ENCODE measurements at places on chromosomes 2 and 18. TPM values are rescaled to one million over a fixed set of nuclear protein-coding genes. Genes with fewer than 3 reads are reported as not detected.

Gene AGBL5
- total RNA-seq = 55.6 TPM

Gene SPHKAP
- total RNA-seq = not detected

Gene ABHD1
- total RNA-seq = 0.46 TPM

Gene ZCCHC2
- total RNA-seq = 18.2 TPM

Gene CHAC2
- total RNA-seq = 7.6 TPM

Gene ACVR2A
- 8.2 TPM for total RNA-seq

Gene HOXD13
- total RNA-seq = not detected

Gene PROC
- total RNA-seq = 1.1 TPM

Gene GTF2A1L
- total RNA-seq = not detected

Gene FBXO41
- total RNA-seq = 6.5 TPM

Gene NOL4
- 1.1 TPM for total RNA-seq

Gene OLA1
- total RNA-seq = 126 TPM

Gene NEUROD1
- total RNA-seq = not detected

GRCh38 chr2:82527124-82527523 is 1932.0 kb downstream of the SUCLG1 start:
- H3K4me3 ChIP-seq = no peak overlapping the region

- no peak overlapping the region for H3K4me3 ChIP-seq
- H3K27ac ChIP-seq = no peak overlapping the region
- DNase-seq = no peak
- no peaks in the 10 kb centered on the region for H3K4me1 ChIP-seq
Observed at GRCh38 chr2:158321264-158321663, 135.3 kb downstream of the CCDC148 start.

DNA sequence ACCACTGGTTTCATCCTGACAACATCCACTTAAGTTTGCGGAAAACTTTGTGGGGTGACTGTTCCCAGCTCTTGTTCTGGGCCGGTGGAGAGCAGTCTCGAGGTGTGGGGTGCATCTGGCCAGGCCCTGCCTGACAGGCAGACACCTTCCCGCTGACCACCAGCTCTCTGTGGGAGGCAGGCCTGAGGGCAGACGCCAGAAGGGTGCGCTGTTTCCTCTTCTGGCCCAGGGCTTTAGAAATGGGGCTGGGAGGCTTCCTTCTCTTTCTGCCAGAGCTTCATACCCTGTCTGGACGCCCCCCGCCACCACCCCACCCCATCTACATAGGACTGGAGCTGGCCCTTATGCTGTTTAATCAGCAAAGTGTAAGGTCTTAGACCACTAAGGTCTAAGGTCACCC is 263.8 kb downstream of the LOXHD1 start:
- no peak overlapping the region for H3K27ac ChIP-seq
- H3K36me3 ChIP-seq = no peaks in the 10 kb centered on the region
- 0 out of 2 replicates have a peak, but pooled peaks cover 7% of the 10 kb centered on the region for H3K4me1 ChIP-seq
- DNase-seq = no peak

DNA sequence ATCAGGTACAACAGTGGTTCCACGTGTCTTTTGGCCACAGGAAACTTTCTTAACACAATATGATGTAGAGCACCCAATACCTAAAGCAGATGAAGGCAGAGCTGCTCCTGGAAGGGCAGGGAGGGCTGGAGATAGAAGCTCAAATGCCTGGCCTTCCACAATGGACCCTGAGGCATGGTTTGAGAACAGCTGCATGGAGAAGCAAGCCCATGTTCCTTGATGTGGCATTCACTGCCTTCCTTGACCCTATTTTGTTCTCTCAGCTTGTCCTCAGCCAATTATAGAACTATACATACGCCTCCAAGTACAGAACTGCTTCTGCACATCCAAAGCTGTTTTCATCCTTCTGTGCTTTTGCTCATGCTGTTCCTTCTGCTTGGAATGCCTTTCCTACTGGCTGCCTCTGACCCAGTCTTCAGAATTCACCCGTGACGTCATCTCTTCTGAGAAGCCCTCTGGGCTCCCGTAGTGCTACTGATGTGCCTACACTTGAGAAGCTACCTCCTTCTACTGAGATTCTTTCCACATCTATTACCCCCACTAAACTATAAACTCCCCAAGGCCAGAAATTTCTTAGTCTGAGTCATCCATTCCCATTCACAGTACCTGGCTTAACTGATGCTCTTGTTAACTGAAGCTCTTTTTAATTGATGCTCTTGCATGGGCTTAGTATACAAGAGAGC is 69.9 kb downstream of the CHRNA1 start:
- H3K4me1 ChIP-seq = no peaks in the 10 kb centered on the region
- H3K27ac ChIP-seq = no peak overlapping the region
- no peaks in the 10 kb centered on the region for H3K27me3 ChIP-seq
- H3K36me3 ChIP-seq = no peaks in the 10 kb centered on the region
- no peak for DNase-seq
- no peak overlapping the region for H3K4me3 ChIP-seq

- no peak overlapping the region for H3K27ac ChIP-seq
- no peaks in the 10 kb centered on the region for H3K4me1 ChIP-seq
- no peak overlapping the region for H3K4me3 ChIP-seq
Observed at GRCh38 chr2:23789012-23789411, 137.9 kb downstream of the ATAD2B start.

DNA sequence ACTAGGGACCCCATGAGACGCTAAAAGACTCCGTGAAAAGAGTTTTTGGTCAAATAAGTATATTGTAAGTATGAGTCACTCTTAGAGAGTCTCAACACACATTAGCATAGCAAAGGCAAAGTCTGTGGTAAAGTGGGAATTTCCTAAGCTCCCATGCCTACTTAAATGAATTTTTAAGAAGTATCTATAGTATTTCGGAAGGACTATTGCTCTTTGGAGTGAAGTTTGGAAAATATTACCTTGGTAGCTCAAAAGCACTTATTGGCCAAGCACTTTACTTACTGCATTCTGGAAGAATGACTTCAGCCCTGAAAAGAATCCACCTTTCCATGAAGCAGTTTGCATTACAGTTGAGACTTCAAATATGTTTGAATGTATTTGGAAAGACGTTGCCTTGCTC is 57.1 kb downstream of the CAVIN2 start:
- H3K27ac ChIP-seq = no peak overlapping the region
- DNase-seq = no peak
- no peaks in the 10 kb centered on the region for H3K36me3 ChIP-seq
- H3K27me3 ChIP-seq = peaks cover 8% of the 10 kb centered on the region
- H3K4me3 ChIP-seq = no peak overlapping the region
- H3K4me1 ChIP-seq = no peaks in the 10 kb centered on the region

DNA sequence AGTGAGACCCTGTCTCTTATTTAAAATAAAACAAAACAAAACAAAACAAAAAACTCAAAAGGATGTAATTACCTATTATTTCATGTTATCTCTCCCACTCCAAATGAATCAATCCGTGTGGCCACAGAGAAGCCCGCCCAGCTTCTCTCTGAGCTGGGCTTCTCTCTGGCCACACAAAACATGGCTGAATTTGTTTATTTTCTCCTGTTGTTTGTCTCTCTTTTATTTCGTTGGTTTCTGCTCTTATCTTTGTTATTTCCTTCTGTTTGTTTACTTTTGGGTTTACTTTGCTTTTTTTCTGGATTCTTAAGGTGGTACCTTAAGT is 1.5 kb upstream of the TRABD2A start:
- H3K36me3 ChIP-seq = no peaks in the 10 kb centered on the region
- no peak overlapping the region for H3K27ac ChIP-seq
- H3K4me3 ChIP-seq = peak overlapping the region; percentile 78
- no peak for DNase-seq
- peaks cover 21% of the 10 kb centered on the region for H3K27me3 ChIP-seq

GRCh38 chr2:196420143-196420542 is 219.4 kb upstream of the CCDC150 start:
- H3K4me1 ChIP-seq = no peaks in the 10 kb centered on the region
- H3K27ac ChIP-seq = no peak overlapping the region
- H3K36me3 ChIP-seq = no peaks in the 10 kb centered on the region

DNA sequence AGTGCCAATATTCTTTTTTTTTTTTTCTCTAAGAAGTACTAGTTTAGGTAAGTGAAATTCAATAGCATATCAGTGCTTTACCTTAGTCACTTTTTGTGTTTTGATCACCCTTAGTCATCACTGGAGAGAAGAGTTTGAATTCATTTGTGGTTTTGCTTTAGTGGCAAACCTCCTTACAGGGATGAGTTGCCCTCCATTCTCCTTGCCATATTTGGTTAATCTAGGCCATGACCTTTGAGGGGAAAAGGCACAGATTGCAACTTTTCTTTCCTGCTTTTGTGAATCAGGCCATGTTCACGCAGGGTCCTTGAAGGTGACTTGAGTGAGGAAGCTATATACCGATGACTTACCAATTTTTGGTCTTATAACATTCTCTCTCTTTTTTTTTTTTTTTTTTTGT is 34.4 kb downstream of the PLEKHA3 start:
- no peak overlapping the region for H3K4me3 ChIP-seq
- H3K36me3 ChIP-seq = no peaks in the 10 kb centered on the region
- H3K27ac ChIP-seq = no peak overlapping the region
- H3K4me1 ChIP-seq = no peaks in the 10 kb centered on the region
- DNase-seq = no peak

GRCh38 chr18:22503803-22504202 is 86.1 kb upstream of the CTAGE1 start:
- H3K27ac ChIP-seq = no peak overlapping the region
- no peak for DNase-seq
- H3K4me1 ChIP-seq = no peaks in the 10 kb centered on the region
- no peaks in the 10 kb centered on the region for H3K27me3 ChIP-seq

- no peaks in the 10 kb centered on the region for H3K27me3 ChIP-seq
- H3K4me1 ChIP-seq = peaks cover 5% of the 10 kb centered on the region
- DNase-seq = no peak
- no peak overlapping the region for H3K27ac ChIP-seq
Observed at GRCh38 chr2:28448793-28449100, 47.1 kb upstream of the PLB1 start.

DNA sequence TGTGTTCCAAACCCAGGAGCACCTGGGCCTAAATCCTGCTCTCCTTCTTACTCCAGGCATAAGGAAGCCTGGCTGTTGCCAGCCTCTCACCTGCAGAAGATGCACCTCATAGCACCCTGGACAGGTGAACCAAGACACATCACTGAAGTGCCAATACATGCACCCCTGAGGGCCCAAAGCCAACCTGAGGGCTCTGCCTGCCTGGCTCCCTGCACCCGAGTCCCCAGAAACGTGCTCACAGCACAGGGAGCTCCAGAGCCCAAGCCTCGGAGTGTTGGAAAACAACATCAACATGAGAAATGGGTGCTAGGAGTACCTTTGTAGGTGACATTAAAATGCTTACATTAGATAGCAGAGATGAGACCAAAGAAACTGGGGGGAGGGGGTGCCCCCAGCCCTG is 96.3 kb upstream of the RAB6C start:
- no peaks in the 10 kb centered on the region for H3K27me3 ChIP-seq
- no peaks in the 10 kb centered on the region for H3K4me1 ChIP-seq
- no peaks in the 10 kb centered on the region for H3K36me3 ChIP-seq
- no peak for DNase-seq

DNA sequence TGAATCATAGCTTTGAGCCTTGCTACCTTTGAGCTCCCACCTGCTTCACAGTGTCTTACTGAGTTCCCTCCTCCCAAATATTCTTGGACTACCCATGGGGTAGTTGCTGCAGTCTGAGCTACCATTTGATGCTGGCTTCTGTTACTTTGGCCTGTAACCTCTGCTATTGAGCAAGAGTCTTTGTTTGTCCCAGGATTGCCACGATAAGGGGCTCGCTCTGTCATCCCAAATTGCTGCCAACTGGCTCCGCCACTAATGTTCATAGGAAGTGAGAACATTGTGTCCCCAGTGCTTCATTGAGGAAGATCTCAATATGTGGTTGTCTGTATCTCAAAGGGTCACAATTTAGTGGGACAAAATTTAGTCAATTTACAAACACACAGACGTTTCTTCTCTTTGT is 103.8 kb downstream of the TRIM43 start:
- no peaks in the 10 kb centered on the region for H3K36me3 ChIP-seq
- no peaks in the 10 kb centered on the region for H3K4me1 ChIP-seq
- H3K27me3 ChIP-seq = peaks cover 8% of the 10 kb centered on the region
- no peak overlapping the region for H3K27ac ChIP-seq
- no peak overlapping the region for H3K4me3 ChIP-seq

- no peak overlapping the region for H3K4me3 ChIP-seq
- no peaks in the 10 kb centered on the region for H3K36me3 ChIP-seq
- H3K4me1 ChIP-seq = no peaks in the 10 kb centered on the region
- H3K27me3 ChIP-seq = no peaks in the 10 kb centered on the region
- no peak for DNase-seq
Observed at GRCh38 chr18:35827275-35827902, 145.1 kb upstream of the RMP24 start.

All from Panc1 (cell line).